NCI-H526 (cell line): ENCODE measurements at places on chromosomes 2 and 18.

- no peak for DNase-seq
Measured at GRCh38 chr2:136407117-136407951, 289.4 kb upstream of the CXCR4 start.

DNA sequence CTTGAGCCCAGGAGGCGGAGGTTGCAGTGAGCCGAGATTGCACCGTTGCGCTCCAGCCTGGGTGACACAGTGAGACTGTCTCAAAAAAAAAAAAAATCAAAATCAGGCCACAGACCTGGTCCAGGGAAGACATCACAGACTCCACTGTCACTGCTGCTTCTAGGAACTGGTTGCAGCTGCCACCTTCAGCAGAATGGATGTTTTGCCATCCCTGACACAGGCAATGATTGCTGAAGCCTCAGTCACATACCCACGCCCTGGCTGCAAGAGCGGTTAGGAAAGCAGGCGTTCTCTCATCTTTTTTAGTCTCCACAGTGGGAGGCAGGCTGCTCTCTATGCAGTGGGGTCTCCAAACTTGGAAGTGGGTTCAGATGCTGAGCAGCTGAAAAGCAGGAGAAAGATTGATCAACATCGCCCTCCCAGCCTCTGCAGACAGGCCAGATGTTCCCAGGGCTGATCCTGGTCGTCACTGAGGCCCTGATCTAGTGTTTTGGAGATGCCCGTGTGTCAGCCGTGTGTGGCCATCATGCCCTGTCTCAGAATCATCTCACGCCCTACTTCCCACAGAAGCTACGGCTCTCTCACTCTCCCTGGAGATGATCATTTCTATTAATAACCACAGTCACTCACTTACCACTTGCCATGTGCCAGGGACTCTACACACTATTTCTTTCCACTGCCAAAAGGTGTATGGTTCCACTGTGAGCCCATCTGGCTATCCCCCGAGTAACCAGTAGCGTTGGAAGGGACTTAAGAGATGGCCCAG is 91.8 kb downstream of the PLB1 start:
- DNase-seq: no peak

DNA sequence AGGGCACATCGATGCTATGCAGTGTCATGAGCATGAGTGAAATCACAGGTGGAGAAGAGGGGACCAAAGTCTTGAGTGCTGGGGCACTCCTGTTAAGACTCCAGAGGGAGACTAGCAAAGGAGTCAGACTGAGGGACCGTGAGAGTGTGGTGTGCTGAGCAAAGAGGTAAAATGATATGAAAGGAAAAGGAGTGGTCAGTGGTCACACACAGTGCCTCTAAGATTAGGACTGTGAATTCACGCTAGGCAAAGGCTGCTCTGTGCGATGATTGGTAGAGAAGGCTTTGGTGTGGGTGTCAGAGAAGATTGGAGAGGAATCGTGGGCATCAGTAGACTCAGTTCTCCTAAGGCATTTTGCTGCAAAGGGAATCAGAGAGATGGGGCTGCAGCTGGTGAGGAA is 12.8 kb downstream of the SOCS6 start:
- DNase-seq: no peak

- peak; percentile 4 for DNase-seq
Measured at GRCh38 chr18:79315596-79315995, 80.1 kb upstream of the NFATC1 start.

GRCh38 chr2:237876532-237876931 is 17.1 kb downstream of the RAMP1 start:
- no peak for DNase-seq

- no peak for DNase-seq
Measured at GRCh38 chr2:235343869-235344268, 150.0 kb upstream of the AGAP1 start.

- no peak for DNase-seq
Measured at GRCh38 chr2:242024751-242025355, 155.3 kb downstream of the RTP5 start.

DNA sequence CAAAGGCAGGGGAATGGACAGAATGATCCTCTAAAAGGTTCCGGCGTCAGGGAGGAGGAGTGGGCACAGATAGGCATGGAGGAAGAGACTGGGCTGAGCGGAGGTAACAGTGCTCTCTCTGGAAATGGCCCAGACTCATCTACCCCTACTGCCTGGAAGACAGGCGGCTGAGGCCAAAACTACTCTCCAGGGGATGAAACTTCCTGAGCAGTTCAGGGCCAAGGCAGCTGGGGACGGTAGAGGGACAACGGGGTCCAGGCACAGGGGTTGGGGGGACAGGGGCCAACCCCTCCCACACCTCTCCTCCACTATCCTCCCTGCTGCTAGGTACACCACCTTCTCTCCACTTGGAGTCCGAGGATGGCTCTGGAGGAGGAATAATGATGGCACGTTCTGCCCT is 94.3 kb downstream of the TNS1 start:
- no peak for DNase-seq

GRCh38 chr2:203993560-203993959 is 57.0 kb downstream of the ICOS start:
- DNase-seq: no peak

DNA sequence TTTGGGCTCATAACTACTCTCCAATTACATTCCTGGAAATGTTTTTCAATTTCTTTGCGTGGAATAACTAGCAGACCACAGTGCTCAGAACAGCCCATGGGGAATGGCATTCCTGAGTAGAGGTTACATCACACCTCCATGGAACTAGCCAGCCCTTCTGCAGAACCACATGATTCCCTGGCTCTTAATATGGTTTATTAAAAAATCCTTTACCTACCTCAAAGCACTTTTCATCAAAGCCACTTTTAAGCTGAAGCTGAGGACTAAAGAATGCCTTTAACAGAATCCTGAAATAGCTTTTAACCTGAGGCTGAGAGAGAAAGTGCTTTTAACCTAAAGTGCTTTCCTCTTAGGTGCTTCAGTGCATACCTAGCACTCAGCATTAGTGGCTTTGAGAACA is 376.3 kb downstream of the ARHGAP15 start:
- no peak for DNase-seq

DNA sequence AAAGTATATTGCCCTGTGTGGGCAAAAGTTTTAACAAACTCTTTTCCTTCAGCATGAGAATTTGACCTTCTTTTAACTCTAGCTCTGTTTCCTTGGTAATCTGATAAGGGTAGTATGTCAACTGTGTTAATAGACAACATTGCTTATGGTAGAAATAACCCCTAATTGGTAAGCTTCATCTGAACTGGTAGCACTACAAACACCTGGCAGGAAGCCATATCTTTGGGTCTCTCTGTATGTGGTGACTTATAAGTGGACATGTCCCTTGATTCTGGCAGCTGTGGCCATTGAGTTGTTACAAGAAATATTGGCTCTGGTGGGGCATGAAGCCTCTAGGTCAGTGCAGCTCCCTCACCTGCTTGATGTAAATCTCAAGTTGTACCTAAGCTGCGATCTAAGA is 46.9 kb downstream of the MBD5 start:
- no peak for DNase-seq

- DNase-seq: no peak
Measured at GRCh38 chr2:85886590-85886989, 2.2 kb downstream of the ST3GAL5 start.

DNA sequence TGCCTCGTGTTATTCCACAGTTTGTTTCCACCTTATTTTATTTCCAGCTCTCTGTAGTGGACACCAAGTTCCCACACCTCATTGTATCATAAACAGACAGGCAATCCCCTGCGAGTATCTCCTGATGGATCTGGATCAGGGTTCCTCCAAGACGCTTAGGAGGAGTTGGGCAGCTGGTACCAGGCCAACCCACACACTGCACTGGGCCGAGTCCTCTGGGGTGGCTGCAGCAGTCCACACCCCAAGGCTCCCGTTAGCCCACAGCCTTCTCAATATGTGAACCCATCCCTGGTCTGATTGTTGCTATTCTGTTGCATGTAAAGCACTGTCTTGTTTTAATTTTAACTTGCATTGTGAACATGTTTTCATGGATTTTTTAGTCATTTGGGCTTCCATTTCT is 178.8 kb upstream of the RAB6C start:
- DNase-seq: no peak

GRCh38 chr2:99278793-99279291 is 22.2 kb downstream of the LYG1 start:
- DNase-seq: peak; percentile 34

- DNase-seq: no peak
Measured at GRCh38 chr2:149767516-149767974, 180.0 kb upstream of the MMADHC start.

DNA sequence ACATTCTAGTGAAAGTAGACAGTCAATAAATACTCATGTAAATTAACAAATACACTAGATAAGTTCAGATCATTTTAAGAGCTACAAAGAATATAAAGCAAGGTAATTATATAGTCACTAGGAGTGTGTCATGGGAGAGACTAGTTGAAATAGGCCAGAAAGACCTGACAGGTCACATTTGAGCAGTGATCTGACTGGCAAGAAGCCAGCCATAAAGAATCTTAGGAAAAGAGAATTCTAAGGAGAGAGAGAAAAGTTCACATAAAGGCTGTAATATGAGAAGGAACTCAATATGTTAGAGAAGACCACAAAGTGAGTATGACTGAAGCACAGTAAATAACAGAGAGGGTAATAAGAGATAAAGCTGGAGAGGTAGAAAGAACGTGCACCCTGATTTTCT is 31.2 kb downstream of the VSNL1 start:
- DNase-seq: no peak

GRCh38 chr2:174667250-174667860 is 69.8 kb upstream of the WIPF1 start:
- no peak for DNase-seq
